ENCODE measurements at places on chromosomes 11 and 22.

DNA sequence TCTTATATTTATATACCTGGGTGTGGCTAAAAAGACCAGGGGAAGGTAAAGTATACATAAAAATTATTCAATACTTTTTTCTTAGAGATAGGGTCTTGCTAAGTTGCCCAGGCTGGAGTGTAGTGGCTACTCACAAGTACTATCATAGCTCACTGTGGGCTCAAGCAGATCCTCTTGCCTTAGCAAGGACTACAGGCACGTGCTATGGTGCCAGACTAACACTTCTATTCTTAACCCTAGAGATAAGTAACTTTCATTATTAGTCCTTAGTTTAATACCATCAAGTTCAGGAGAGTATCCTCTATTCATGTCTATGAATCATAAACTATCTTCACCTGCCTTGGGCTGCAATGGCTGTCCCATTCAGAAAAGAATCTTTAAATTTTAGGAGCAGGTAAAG is 11.9 kb downstream of the FCHSD2 start:
- no peak for DNase-seq

DNA sequence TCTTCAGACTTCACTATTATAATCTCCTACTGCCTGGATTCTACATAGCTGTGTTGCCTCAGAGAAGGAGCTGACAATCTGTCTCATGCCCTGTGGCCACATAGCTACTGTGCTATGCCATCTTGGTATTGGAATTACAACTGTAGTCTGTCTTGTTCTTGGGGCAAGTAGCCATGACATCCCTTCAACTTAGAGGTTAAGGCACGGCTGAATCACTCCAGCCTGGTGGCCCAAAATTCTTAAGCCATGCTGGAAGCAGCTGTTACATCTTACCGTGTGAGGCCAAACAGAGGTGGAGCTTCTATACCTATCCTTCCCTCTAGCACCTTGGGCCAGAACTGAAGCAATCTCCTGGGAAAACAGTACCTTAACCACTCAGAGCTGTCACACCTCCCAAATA is 14.8 kb downstream of the CARD18 start:
- DNase-seq: no peak

- no peak for DNase-seq
These were observed 8.3 kb downstream of the SREBF2 start for GRCh38 chr22:41841085-41841712.

GRCh38 chr22:22352371-22352999 is 107.9 kb downstream of the VPREB1 start:
- DNase-seq: no peak

- DNase-seq: no peak
These were observed 50.7 kb upstream of the ARHGAP32 start for GRCh38 chr11:129242855-129243254.

DNA sequence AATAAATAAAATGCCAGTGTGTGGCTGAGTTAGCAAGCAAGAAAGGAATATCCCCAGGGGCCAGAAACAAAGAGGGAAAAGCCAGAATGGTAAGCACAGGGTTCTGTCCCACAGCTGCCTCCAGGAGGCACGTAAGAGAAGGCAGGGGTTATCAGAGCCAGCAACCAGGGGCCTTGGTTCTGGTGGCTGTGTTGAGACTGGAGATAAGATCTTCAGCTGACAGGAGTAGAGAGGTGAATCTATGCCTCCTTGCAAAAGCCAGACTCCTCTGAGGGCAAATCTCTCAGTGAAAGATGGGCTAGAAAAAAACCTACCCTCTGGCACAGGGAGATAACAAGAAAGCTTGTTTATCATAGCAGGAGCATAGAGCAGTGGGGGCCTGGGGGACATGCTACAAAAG is 29.8 kb upstream of the NFAM1 start:
- no peak for DNase-seq

DNA sequence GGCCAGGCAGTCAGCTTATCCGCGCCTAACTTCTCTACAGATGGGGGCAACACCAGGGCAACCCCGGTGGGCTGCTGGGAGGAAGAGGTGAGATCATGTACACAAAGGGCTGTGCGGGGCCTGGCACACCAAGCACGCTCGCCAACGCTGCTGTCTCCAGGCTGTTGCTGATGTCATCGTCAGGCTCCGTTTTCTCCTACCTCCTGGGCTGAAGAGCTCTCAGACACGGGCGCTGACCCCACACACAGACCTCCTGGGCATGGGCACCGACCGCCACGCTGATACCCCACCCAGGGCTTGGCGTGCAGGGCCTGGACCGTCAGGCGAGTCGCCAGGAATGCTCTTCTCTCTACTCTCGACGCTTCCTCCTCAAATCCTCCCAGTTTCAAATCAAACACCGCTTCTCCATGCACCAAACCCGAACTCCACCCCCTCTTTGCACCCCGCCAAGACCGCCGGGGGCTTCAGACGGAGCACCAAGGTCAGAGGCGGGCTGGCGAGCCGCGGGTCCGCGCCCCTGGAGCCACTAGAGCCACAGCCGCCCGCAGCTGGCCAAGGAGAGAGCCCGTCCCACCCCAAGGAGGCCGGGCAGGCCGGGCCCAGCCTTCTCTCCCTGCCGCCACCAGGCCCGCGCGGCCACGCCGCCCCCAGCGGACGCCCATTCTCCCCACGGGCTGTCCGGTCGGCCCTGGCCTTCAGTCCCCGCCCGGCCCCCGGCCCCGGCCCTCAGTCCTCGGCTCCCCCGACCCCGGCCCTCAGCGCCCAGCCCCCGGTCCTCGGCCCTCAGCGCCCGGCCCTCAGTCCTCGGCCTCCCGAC is 772 bp downstream of the SBF1 start:
- peak; percentile 58 for DNase-seq

- DNase-seq: no peak
These were observed 5.9 kb downstream of the TMEM134 start for GRCh38 chr11:67463186-67463585.

DNA sequence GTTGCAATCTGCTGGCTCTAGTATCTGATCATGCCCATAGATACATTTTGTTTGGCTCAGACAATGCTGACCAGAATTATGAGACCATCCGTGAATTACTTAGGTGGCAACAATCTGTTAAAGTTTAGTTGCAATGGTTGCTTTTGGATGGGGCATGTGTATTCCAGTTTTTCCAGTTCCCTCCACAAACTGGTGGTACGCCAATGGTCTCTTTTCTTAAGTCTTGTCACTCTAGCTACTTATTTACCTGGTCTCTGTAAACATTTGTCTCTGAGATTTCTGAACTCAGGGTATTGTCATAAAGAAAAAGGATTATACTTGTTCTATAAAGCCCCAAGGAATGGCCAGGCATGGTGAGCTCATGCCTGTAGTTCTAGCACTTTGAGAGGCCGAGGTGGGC is 65.9 kb downstream of the PGR start:
- DNase-seq: no peak

- no peak for DNase-seq
These were observed 106.2 kb downstream of the RASSF10 start for GRCh38 chr11:13115380-13115675.

- DNase-seq: no peak
These were observed 68.5 kb downstream of the SBF2 start for GRCh38 chr11:10225553-10225952.

DNA sequence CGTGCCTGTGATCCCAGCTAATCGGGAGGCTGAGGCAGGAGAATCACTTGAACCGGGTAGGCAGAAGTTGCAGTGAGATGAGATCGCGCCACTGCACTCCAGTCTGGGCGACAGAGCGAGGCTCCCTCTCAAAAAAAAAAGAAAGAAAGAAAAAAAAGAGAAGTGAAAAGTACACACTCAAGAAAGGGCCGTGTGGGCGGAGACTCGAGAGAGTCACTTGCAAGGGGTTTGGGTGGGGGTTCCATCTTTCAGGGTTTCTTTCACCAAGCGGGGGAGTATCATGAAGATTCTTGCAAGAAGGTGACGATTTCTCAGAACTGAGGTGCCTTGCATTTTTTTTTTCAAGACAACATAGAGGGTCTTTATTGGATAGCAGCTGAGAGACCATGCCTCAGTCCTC is 4.0 kb upstream of the IFITM5 start:
- DNase-seq: no peak

DNA sequence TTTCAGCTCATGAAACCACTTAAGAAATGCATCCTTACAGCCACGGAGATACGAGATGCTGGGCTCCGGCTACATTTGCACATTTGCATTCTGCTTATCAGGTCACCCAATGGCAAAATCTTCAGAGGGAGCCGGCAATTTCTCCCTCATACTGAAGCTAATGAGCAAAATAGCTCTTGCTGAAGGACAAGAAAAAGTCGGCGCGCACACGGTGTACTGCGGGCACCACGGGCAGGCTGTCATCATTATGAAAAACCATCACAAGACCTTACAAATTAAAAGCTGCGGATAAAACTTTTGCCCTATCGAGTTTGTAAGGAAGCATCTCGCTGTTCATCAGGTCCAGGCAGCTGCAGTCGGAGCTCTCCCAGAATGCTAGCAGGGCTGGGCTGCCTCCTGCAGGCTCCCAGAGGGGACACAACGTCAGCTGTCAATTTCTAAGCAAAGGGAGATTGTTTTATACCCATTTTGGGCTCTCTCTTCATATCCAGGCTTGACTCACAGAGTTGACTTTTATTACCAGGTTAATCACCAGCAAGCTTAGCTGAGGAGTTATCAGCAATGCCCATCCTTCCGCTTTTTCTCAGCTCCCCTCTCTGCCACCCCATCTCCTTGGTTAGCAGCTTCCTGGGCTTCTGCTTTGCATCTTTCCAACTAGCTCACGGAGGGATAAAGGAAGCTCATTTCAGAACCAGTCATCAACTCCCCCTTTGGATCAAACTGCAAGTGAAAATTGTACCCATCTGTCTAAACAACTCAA is 375.1 kb downstream of the OPCML start:
- DNase-seq: no peak

GRCh38 chr11:32529994-32530588 is 53.5 kb upstream of the EIF3M start:
- DNase-seq: no peak

GRCh38 chr22:17893900-17894535 is 119.7 kb upstream of the BID start:
- no peak for DNase-seq

DNA sequence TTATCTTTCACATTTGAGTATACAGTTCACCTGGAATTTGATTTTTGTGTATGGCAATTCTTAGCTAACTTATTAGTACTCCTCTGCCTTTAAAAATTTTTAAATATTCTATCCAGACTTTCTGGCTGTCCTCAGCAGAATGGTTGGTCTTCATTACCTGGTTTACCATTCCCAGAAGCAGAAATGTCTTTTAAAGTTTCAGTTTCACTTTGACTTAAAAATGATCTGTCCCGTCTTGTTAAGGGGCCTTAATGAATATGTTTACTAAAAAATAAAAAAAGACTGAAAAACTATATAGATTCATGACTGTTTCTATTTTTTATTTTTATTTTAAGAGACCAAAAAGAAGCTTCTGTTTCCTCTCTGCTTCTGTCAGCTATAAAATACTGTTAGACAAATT is 70.5 kb upstream of the TNRC6B start:
- DNase-seq: no peak

GRCh38 chr11:131584785-131585592 is 214.6 kb downstream of the NTM start:
- DNase-seq: no peak

- DNase-seq: peak; percentile 93
These were observed 7.3 kb upstream of the NCF4 start for GRCh38 chr22:36853407-36854099.

DNA sequence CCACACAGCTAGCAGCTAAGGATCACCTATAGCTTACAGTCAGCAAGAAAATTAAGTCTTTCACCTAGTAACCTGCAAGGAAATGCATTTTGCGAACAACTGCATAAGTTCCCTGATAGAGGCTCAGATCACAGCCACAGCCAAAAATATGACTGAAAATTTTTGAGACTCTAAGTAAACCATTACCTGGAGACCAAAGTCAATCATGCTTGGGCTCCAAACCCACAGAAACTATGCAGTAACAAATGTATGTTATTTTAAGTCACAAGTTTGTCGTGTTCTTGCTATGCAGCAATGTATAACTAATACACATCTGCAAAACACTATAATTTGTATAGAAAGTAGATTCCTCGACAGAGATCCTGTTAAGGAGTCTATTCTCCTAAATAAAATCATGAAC is 1025.7 kb upstream of the RAG2 start:
- no peak for DNase-seq

DNA sequence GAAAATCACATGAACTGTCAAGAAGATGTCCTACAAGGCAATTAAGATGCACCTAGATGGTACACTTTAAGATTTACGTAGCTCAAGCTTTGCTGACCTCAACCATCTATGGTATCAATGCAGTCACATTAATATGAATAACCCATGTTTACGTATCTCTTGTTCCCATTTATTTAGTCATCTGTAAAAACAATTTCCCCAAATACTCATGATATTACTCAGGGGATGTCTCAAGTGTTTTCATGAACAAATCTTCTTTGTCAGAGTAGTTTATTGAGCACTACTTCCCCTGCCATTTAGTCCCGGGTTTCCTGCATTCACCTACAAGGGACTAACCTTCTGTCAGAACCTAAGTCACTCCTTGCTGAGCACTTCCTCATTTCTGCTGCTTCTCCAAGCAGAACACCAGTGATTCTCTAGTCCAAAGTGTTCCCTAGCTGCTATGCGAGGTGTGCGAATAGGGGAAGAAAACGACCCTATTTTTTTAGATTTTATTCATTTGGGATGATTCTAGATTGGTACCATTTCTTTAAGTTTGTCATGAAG is 554.3 kb upstream of the LRRC4C start:
- DNase-seq: no peak

DNA sequence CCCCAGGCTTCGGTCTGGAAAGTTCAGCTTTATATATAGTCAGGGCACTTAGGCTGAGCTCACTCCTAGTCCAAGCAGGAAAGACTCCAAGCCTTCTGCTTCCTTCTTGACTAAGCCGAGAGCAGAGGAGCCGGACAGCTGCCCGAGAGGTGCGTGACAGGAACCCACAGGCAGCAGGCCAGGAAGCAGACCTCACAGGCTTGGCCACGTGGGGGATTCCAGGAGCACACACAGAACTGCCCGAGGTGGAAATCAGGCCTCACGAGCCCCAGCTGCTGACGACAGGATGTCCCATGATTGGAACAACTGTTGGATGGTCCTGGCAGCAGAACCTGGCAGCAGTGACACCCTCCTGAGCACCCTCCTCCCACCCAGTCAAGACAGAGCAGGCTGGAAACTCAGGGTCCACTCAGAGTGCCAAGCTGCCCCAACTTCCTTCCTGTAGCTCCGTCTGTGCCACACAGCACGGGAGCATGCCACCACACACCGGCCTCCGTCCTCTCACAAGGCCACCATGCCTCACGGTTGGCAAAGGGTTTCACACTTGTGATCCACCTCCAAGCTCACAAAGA is 5.4 kb downstream of the PLA2G6 start:
- DNase-seq: peak; percentile 42

- no peak for DNase-seq
These were observed 1.4 kb downstream of the RCE1 start for GRCh38 chr11:66844496-66845142.

- DNase-seq: no peak
These were observed 27.0 kb downstream of the CABIN1 start for GRCh38 chr22:24037851-24038765.

GRCh38 chr11:117613521-117613920 is 183.5 kb downstream of the DSCAML1 start:
- DNase-seq: no peak

- no peak for DNase-seq
These were observed 3.8 kb upstream of the CSNK2A3 start for GRCh38 chr11:11356842-11357241.
